NCI-H524 (cell line): ENCODE measurements at places on chromosomes 3 and 15.

DNA sequence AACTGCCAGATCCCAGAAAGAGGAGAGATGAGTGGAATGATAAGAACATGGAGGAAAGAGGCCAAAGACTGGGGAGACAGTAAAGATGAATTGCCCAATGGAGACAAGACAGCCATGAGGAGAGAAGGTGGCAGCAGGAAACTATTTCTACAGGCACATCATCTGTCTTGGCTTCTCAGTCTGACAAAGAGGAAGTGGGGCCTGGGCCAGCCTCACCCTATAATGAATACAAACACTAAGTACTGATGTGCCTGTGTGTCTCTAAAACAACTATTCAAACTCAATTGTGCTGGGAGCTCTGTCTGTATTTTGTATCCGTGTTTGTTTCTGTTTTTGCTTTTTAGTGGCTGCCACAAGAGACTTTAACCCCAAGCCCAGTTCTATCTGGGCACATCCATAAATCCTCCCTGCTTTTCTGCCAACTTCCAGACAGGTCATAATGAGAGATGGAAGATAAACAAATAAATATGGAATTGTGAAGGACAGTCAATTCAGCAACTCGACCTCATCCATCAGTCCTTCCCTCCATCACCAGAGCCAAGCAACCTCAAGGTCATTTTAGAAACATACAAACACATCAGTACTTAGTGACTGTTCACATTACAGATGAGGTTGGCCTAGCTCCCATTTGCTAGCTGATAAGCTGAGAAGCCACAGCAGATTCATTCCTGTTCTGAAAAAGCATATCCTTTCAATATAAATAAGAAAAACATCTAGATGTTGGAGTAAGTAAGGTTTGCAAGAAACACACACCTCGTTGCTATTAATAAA, 116.7 kb downstream of the CADPS start:
- DNase-seq, result no peak

GRCh38 chr3:194777729-194778128, 92.0 kb downstream of the FAM43A start:
- no peak for DNase-seq

DNA sequence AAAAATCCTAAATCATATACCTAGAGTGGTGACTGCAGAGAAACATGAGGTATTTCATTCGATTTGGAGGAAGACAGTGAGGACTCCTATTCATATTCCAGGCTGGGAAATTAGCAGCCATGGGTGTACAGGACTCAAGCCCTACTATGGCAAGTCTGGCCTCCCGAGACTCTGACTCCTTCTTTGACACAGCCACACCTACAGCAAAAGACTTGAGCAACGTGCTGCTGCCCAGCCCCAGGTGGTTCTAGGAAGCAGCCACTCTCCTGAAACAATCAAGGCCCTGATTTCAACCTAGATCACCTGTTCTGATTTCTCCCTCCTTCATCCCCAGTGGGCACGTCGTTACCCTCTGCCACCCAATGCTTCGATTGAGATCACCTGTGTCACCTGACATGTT, 84.0 kb upstream of the ATP11B start:
- DNase-seq, result no peak

- no peak for DNase-seq
Observed at GRCh38 chr15:51333571-51333970, 4.8 kb downstream of the CYP19A1 start.

GRCh38 chr3:12724794-12725193, 34.3 kb downstream of the TMEM40 start:
- no peak for DNase-seq
